ENCODE measurements at places on chromosomes 2 and 18.

- DNase-seq, result no peak
These were observed 62.0 kb upstream of the CAB39 start for GRCh38 chr2:230650585-230651137.

DNA sequence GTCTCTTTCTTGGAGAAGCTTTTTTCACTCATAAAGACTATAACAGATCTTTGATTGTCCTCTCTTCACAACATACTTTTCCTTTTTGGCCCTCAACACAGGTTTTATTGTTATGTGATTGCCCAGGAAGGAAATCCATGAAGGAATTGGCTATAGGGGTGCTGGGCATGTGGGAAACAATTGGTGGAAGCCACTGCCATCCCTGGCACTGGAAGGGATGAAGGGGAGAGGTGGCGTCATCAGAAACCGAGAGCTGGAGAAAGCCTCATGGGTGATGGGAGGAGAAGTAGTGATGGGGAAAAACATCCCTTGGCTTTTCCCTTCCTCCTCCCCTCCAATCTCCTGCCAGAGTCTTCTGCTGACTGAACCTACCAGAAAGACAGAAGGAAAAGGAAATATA is 106.2 kb downstream of the SPOPL start:
- DNase-seq, result no peak

GRCh38 chr2:23520256-23520655 is 135.3 kb downstream of the KLHL29 start:
- no peak for DNase-seq

DNA sequence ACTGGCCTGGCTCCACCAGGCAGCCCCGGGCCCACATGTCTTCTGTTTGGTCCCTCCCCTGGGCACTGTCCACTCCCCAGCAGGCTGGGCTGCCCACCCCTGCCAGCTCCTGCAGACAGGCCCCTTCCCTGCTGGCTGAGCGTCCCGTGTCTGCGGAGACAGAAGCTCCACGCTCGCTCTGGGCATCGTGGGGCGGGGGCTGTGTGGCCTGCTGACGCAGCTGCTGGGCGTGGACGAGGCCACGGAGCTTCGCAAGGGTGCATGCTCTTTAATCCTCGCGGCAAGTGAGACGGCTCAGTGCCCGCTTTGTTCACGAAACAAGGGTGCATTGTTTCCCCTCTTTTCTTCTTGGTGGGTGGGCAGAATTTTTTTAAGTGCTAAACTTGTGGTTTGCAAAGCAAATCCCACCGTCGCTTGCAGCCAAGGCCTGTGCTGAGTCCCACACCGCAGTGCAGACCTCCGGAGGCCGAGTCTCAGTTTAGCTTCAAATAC is 132.8 kb upstream of the CTDP1 start:
- no peak for DNase-seq

- no peak for DNase-seq
These were observed 1.3 kb upstream of the MYO5B start for GRCh38 chr18:50196261-50196660.

- DNase-seq, result no peak
These were observed 90.1 kb downstream of the EML6 start for GRCh38 chr2:54813584-54813983.

DNA sequence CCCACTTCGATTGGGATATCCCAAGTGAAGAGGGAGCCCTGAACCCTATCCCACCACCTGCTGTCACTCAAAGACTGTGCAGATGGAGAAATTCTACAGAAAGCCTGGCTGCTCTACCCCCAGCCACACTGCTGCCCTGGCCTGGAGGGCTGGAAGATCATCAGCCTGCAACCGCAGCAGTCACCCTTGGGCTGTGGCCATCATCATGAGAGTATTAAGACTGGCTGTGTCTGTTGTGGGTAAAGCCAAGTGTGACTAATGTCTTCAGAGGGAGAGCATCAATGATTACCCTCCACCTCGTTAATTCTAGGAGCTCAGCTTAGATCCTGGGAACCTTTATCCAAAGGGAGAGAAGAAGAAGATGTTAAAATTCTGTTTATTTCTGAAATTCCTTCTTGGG is 221.5 kb downstream of the TFCP2L1 start:
- DNase-seq, result no peak

GRCh38 chr2:18910843-18911242 is 321.5 kb upstream of the NT5C1B start:
- DNase-seq, result no peak

DNA sequence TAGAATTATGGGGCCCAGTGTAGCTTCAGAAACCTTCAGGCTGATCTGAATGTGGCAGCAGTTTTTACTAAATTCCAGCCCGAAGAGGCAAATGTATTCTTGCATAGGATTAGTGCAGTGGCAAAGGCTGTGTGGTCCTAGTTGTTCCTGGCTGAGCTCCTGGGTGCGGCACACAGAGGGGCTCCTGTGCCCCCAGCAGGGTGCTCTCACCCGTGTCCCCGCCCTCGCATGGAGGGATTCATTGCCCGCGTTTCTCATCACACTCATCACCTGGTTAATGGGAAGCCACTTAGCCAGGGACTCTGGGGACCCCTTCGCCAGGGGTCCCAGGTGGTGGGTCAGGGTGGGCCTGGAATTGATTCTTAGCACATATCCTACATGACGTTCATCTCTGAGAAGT is 3.9 kb downstream of the KCNG2 start:
- no peak for DNase-seq

- DNase-seq, result no peak
These were observed 16.2 kb downstream of the GAREM2 start for GRCh38 chr2:26189123-26189522.

DNA sequence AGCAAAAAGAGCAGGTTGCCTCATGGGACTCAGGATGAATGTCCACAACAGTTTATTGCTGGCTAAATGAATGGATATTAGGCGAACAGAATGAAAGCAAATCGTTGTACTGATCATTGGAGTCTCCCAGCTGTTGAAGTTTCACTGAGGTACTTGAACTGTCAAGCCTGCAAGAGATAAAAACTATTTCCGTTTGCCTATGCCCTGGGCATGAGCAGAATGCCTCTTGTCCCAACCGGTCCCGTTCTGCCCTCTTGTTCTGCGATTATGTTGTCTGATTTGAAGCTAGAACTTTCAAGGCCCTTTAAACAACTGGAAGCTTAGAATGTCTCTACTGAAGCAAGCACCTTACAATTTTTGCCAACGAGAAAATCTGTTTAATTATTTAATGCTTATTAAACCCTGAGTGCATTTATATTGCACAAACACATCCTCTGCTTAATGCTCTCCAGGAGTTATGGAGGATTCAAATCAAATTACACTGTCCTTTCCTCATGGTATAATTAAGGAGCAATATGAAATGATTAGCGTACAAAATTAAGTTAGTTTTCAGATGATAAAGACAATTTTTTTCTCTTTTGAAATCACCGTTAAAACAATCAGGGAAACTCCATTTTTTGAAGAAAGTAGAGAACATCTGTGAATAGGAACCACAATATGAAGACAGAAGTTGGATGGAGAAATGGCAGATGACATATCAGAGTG is 17.7 kb downstream of the QPCT start:
- no peak for DNase-seq

DNA sequence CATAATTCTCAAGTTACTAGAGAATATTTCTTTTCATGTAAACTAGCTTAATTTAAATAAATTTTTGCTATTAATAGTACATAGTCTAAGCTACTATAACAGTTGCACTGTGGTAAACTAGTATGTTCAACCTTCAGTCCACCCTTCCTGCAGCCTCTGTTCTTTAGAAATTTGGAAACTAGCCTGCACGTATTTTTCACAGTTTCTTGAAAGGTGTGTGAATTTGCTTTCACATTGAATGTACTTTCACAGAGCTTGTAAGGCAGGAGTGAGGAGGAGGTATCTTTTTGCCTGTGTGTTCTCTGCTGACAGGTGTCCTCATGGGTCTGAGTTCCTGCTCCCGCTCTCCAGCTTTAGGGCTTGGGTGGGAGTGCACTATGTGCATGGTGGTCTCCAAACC is 117.5 kb downstream of the ATP9B start:
- DNase-seq, result no peak

DNA sequence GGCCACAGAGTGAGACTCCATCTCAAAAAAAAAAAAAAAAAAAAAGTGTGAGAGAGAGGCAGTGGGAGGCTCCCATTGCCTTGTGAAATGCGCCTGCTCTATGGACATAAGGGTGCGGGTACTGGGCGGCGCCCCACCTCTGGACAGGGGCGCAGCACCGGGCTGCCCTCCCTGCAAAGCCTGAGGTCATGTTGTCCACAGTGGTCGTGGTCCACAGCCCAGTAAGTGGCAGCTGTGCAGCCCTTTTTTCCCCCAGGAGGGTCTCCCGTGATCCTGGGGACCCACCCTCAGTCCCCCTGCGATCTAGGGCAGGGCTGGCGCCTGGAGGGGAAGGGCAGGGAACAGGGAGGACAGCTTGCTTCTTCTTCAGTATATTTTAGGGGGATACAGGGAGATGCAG is 37.8 kb downstream of the LPIN1 start:
- no peak for DNase-seq

- no peak for DNase-seq
These were observed 261.3 kb upstream of the CCDC68 start for GRCh38 chr18:55220523-55220922.

GRCh38 chr18:58499527-58500221 is 129.2 kb downstream of the ALPK2 start:
- no peak for DNase-seq

DNA sequence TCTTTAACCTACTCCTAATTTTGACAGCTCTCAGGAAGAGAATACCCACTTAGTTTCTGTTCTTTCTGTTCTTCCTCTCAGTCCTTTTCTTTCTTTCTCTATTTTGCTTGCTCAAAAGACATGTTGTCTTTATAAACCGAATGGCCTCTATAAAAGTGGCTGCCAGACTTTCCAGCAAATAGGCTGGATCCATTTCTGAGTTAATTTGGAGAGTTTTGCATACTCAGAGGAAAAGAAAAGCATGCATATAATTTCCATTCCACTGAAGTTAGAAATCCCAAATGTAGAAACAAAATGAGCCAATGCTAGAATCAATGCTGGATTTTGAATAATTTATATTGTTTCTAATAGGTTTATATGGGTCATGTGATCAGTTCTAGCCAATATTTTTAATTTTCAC is 65.9 kb downstream of the FAM124B start:
- DNase-seq, result no peak

- no peak for DNase-seq
These were observed 115.6 kb downstream of the TXNL1 start for GRCh38 chr18:56522816-56523215.

GRCh38 chr2:100577777-100578176 is 15.0 kb downstream of the PDCL3 start:
- no peak for DNase-seq

DNA sequence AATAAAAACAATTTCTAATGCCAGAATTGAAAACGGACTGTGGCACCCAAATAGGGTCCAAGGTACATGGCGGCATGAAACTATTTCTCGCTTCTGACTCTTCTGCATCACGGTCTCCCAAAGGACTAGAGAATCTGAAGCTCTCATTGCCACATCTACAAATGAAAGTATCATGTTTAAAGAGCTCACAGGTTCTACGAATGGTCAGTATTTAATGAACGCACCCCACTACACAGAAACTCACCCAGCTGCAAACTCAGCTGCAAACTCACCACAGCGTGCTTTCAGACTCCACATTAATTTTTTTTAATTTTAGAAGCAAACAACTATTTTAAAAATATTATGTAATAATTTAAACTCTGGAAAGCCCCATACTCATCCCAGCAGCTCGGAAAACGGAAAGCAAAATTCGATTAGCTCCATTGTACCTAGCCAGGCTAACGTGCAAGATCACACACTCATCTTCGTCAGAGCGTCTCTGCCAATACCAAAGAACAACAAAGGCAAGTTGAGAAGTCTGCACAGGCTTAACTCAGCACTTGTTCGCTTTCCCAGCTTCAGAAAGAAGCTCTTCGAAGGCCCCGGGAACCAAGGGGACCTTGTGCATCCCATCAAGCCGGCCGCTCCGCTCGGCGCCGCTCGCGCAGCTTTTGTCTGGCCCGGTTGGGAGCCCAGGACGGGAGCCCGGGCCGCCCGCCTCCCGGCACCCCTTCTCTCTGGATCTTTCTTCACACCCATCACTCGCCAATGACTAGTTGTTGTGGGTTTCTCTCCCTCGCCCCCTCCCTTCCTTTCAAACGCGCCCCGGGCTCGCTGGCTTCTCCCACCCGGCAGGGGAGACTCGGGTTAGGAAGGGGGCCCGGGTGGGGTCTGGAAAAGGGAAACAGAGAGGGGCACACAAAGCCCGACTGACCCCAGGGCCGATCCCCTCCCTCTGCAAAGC is 785 bp downstream of the CLASP1 start:
- peak; percentile 27 for DNase-seq

DNA sequence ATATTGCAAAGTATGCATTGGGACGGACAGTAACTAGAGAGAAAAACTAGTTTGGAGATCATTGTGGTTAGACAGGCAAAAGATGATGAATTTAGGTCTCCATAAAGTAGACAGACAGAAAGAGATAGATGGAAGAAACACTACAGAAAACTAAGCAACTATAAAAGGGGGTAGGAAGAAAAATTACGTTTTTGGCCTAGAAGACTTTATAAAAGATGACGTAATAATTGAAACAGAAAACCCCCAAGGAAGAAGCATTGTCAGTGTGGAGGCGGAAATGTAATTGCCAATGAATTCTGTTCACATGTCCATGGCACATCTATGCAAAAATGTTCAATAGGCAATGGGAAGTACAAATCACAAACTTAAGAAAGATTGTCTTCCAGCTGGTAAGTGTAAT is 1211.5 kb upstream of the ZEB2 start:
- no peak for DNase-seq

DNA sequence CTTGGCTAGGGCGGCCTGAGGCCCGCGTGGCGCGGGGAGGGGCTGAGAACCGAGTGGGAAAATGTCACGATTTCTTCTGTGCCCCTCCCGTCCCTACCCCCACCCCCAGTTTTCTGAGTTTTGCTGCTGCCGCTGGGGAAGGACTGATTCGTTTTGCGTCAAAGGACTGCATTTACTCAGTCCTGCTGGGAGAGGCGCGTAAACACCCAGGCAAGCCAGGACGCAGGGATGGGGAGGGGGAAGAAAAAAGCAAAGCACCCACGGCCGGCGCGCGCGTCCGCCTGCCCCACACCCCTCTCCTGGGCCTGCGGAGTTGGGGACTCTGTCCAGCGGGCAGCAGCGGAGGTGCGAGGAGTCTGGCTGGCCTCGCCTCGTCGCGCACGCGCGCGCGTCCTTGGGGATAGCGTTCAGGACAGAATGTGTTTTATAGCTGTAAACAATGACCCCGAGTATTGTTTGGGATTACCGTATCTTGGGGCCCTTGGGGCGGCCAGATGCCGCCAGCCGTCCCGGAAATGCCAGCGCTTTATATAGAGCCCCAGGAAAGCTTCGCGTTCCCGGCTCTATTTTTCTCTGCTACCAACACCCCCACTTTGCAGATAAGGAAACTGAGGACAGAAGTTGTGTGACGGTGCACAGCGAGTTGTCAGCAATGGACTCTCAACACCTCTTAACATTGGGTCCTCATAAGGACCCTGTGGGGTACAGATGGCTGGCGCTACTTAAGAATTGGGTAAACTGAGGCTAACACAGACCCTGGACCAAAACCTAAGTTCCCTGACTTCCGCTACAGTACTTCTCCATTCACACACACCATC is 1.7 kb upstream of the FOSL2 start:
- DNase-seq, result peak; percentile 14
